ENCODE measurements at places on chromosomes 7 and 10.

DNA sequence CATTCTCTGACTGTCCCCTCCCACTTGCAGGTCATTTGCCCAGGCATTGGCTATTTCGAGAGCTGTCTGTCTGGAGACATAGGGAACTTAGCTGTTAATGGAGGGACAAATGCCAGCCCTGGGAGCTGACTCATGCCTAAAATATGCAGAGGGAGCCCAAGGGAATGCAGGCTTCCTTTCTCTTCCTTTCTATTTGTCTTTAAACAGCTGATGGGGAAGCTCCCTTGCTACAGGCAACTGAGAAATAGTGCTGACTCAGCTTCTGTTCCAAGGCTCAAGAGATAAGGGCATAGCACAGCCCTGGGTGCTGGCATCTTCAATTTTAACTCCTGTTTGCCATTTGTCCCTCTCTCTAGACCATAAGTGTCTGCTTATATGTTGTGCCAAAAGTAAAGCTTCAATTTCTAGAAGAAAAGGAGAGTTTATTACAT, 82.7 kb upstream of the C1GALT1 start:
- DNase-seq = peak; percentile 65

DNA sequence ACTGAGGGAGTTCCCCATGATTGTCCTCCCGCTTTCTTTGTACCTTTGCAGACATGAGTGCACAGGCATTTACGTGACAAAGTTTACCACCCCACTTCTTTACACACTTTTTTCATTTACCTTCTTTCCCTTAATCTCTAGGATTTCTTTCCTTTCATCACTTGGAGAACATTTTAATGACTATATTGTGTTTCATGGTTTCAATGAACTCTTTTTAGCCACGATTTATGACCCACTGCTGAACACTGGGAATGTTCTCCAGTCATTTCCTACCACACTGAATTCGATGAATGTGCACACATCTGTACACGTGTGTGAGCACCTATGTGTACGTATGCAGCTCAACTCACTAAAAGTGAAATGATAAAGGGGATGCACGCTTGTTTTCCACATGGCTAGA, 371.7 kb upstream of the IGFBP3 start:
- no peak for DNase-seq

GRCh38 chr10:77511498-77512218, 126.0 kb downstream of the KCNMA1 start:
- DNase-seq = no peak

DNA sequence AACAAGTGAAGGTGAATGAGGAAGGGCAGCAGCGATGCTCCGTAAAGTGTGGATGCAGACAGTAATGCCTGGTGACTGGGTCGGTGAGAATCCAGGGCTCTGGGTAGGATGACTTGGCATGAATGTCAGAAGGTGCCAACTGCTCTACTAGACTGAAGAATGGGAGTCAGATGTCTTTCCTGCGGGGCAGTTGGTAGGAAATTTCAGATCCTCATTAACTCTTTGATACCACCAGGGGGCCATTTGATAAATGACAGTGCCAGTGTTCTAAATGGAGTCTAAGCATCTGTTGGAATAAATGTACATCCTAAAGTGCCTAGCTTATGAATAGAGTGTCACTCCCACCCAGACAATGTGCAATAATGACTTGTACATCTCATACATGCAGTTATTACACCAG, 462.0 kb downstream of the GRM8 start:
- DNase-seq = no peak

DNA sequence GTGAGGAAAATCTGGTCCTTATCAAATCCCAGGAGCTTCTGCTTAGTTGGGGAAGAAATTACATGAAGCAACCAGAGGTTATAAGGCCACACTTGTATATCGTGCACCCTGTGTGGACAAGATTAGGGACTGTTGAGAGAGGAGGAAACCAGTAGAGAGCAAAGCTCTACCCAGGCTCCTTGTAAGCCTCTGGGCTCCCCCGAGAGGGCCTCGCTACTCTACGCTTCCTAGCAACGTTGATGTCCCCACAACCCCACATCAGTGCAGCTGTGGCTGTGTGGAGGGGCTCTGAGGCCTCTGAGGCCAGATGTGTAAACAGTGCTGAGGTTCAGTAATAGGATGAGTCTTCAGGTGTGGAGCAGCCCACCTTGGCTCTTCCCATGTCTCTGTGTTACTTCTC, 16.0 kb downstream of the HIF1AN start:
- no peak for DNase-seq

- no peak for DNase-seq
Measured at GRCh38 chr10:119364645-119365600, 157.6 kb downstream of the GRK5 start.

DNA sequence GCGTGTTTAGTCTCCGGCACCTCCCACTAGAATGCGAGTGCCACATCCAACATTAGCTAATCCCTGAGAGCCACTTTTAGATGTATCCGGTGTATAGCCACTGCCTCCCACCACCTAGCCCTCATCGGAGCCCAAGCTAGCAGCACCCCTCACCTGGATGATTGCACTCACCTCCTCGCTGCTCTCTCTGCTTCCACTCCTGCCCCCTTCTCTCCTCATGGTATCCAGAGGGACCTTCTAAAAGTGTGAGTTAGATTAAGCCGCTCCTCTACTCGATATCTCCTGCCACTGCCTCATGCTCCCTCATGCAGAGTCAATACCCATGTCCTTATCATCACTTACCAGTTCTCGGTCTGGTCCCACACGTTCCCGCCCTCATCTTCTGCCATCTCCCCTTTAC, 125.3 kb downstream of the RAB11FIP2 start:
- DNase-seq = no peak

DNA sequence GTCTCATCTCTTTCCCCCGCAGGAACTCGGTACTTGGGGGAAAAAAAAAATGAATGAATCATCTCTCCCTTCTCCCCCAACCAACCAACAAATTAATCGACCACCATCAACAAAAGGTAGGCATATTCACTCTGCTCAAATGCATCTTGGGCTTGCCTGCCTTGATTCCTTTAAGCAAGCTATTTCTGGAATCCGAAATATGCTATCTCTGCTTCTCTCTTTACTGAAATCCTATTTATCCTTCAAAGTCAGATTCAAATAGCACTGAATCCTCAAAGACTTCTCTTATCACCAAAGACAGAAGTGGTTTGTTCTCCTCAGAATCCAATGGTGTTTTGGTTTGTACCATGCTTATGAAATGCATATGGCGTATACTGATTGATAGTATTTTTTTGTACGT, 49.6 kb upstream of the TPK1 start:
- no peak for DNase-seq

GRCh38 chr7:147235645-147236382, 1119.2 kb downstream of the CNTNAP2 start:
- no peak for DNase-seq

DNA sequence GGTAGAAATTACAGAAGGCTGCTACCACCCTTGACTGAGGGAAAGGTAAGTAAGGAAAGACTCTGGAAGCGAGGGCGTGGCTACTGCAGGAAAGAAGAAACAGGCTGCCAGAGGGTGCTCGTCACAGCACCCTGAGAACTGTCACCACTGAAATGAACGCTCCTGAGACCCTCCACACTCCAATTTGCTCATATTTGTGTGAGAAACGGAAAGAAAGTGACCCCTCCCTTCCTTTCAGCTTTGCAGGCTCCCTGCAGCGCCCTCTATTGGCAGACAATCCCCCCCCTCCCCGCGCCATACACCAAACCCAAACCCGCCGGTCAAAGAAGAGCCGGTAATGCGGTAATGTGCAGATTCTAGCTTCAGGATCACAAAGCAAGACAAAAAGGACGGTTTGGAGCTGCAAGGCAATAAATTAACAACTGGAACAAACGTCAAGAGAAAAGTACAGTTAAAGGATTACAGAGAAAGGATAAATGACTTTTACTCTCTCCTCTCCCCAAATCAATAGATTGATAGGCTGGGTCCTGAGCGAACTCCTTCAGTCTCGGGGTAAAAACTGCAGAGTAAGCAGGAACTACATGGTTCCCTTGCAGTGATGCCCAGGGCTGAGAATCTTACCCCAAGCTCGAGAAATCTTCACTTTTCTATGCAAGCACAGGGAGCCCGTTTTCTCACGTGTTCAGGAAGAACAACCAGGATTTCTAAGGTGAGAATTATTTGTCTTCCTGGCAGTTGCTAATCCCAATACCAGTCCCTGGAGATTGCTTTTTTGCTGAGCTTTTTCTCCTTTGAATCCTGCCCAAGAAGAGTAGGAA, 47.6 kb downstream of the STEAP1B start:
- no peak for DNase-seq

DNA sequence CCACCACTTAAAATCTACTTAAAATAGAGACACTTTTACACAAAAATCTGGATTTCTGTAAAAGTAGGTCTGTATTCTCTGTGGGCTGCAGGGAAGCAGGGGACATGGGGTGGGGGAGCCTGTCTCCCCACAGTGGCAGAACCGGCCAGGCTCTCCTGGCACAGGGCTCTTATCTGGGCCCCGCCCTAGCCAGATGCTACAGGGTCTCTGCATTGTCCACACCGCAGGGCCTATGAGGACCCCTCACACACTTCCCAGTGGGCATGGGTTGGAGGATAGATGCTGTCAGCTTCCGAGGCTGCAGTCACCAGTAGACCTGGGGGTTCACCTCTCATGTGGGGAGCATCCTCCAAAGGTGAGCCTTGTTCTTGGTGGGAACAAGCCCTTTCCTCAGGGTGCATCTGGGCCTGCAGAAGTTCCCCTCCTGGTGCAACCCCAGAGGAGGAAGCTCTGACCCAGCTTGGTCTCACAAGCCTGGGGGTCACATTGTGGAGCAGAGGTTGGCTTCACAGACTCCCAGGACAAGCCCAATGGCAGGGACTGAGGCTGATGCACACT, 15.4 kb upstream of the MYL7 start:
- no peak for DNase-seq

DNA sequence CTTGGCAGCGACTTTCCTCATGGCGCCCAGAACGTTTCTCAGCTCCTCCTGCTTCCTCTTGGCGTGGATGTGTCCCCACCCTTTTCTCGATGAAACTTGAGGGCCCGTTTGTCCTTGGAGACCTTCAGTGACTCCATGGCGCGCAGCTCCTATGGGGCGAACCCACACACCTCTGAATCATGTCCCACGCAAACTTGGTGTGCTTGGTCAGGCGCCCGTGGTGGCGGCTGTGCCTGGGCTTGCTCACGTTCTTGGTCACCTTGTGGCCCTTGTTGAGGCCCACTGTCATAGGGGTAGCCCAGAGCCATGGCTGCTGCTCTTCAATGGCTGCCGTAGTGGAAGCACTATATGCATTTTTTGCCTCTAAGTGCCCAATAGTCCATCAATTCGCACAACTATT, 117.5 kb upstream of the FOXP2 start:
- DNase-seq = no peak

GRCh38 chr7:54738737-54739136, 20.3 kb downstream of the SEC61G start:
- no peak for DNase-seq

DNA sequence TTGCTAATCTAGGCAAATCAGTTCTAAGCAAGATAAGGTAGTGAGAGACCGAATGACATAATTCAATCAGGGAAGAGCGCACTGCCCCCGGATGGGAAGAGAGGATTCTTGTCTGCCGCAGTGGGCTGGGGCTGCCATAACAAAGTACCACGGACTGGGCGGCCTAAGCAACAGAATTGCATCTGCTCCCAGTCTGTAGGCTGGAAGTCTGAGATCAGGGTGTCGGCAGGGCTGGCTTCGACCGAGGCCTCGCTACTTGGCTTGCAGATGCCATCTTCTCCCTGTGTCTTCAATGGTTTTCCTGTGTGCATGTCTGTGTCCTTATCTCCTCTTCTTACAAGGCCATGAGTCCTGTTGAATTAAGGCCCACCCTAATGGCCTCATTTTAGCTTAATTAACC, 59.7 kb upstream of the TMEM72 start:
- no peak for DNase-seq

- no peak for DNase-seq
Measured at GRCh38 chr7:39594988-39595620, 28.3 kb upstream of the RALA start.

- no peak for DNase-seq
Measured at GRCh38 chr10:92103376-92104090, 180.0 kb downstream of the BTAF1 start.

DNA sequence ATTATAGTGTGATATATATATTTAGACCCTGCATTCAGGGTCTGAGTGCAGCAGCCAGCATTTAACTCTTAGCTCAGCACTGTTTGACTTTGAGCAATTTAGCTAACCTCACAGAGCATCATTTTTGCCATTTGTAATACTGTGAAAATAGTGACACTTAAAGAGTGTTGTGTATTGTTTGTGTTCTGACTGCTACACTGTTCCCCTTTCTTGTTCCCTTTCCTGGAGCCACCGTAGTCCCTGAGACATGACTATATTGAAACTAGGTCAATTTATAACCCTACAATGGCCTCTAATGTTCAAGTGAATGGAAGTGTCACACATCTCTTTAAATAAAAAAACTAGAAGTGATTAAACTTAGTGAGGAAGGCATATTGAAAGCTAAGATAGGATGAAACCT, 20.3 kb upstream of the CD36 start:
- DNase-seq = no peak

- DNase-seq = no peak
Measured at GRCh38 chr10:15444105-15445005, 73.3 kb upstream of the FAM171A1 start.

DNA sequence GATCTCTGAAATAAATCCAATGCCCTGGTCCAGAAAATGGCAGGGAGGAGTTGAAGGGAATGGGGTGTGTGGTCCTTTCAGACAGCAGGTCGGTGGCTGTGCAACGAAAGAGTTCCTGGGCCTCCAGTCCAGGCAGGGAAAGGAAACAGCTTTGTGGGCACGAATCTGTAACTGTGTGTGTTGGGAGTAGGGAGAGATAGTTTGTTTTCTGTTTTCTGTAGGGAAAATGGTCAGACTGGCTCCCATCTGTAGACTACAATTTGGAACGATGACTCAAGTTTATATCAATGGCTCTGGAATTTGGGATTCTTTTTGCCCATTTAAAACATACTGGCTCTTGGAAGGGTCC, 2.6 kb upstream of the HOXA9 start:
- no peak for DNase-seq

GRCh38 chr7:120402801-120403200, 129.8 kb downstream of the KCND2 start:
- DNase-seq = no peak

GRCh38 chr10:35208949-35209613, 82.4 kb downstream of the CREM start:
- no peak for DNase-seq

DNA sequence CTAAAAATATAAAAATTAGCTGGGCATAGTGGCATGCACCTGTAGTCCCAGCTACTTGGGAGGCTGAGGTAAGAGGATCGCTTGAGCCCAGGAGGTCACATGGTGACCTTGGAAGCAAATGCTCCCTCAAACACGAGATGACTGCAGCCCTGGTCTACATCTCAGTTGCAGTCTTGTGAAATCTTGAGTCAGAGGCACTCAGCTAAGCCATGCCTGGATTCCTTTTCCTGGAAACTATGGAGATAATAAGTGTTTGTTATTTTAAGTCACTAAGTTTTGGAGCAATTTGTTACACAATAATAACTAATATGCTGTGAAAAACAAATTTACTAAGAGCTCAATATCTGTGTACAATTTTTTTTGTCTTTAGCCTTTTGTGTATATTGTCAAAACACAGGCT, 284.3 kb upstream of the KAT6B start:
- no peak for DNase-seq

Data from DMS 273 treated with DMSO at 0.1 percent for 48 hours (cell line).